Activated CD4-positive, alpha-beta T cell treated with anti-CD3 and anti-CD28 coated beads, Interleukin-10, Interleukin-2, amounts not matched to agents 100 ng/mL and 50 ng/mL, durations not matched to agents 16 hours and 8 hours (primary cell): ENCODE measurements at places on chromosomes 13 and 19.

- peak; percentile 69 for DNase-seq
Measured at GRCh38 chr13:28324181-28324789, 170.6 kb downstream of the FLT1 start.

- DNase-seq, result no peak
Measured at GRCh38 chr19:11921852-11922495, 2.9 kb upstream of the ZNF700 start.

DNA sequence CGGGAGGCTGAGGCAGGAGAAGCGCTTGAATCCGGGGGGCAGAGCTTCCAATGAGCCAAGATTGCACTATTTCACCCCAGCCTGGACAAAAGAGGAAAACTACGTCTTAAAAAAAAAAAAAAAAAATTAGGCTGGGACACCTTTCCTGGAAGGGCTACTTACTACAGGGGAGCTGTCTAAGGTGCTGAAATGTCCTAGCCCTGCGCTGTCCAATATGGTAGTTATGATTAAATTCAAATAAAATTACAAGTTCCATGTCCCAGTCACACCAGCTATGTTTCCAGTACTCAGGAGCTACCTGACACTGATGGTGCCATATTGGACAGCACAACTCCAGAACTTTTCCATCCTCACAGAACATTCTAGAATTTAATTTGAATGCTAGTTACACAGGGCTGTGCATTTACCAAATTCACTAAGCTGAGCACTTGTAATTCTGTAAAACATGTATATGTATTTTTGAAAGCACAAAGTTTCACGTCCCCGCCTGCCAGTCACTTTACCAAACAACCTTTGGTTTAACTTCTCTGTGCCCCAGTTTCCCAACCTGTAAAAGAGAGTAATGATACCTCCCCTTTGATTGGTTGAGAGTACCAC is 9.2 kb upstream of the ZSCAN22 start:
- DNase-seq, result no peak

GRCh38 chr19:4038661-4039423 is 27.9 kb downstream of the ZBTB7A start:
- DNase-seq, result no peak

GRCh38 chr13:78586706-78587105 is 16.6 kb downstream of the POU4F1 start:
- no peak for DNase-seq

DNA sequence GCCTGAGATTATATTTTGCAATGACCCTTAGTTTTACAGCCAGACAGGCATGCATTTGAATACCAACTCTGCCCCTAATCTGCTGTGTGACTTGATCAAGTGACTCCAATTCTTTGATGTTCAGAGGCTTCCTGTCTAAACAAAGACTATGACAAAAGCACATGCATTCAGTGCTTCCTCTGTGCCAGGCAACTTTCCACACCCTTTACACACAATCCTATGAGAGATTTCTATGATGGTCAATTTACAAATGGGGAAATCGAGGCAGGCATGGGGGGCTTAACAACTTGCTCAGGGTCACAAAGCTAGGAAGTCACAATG is 3.7 kb upstream of the LYPD3 start:
- no peak for DNase-seq

DNA sequence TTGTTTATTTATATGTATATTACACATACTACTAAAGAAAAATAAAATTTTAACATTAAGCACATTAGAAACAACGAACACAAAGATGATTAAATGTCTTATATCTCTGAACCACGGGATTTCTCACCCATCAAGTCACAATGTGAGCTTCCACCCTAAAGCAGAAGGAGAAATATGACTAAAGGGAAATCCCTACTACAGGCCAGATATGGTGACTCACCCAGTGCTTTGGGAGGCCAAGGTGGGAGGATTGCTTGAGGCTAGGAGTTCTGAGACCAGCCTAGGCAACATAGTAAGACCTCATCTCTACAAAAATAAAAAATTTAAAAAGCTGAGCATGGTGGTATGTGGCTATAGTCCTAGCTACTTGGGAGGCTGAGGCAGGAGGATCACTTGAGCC is 24.6 kb downstream of the DCT start:
- DNase-seq, result peak; percentile 13

GRCh38 chr19:18408053-18408476 is 10.6 kb upstream of the LRRC25 start:
- no peak for DNase-seq

DNA sequence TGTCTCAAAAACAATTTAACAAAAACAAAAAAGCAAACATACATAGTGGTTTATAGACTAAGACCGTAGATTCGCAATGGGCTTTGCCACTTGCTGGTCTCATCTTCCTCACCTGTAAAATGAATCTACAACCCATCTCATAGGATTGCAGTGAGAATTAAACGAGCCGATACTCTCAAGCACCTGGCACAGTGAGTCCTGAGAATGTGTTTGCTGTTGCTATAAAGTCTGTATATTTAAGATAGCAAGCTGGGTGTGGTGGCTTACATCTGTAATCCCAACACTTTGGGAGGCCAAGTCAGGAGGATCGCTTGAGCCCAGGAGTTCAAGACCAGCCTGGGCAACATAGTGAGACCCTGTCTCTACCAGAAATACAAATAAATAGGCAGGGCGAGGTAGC is 22.5 kb downstream of the EXOC3L2 start:
- no peak for DNase-seq

GRCh38 chr19:55304279-55304978 is 20.6 kb downstream of the BRSK1 start:
- DNase-seq, result peak; percentile 51

DNA sequence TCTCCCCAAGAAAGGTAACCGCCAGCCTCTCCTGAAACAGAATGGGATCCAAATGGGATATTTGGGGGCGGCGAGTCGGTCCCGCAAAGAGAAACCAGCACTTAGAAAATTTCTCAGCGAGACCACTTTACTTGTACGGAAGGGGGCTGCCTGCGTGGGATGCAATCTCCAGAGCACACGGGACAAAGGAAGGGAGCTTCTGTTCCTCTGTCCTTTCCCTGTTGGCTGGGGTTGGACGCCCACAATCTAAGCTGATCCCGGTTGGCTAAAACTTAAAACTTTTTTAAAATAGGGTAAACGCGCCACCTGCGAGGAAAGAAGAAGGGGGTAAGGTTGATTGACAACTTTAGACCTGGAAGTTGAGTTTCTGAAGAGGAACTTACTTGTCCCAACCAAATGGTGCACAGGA is 826 bp upstream of the BSG start:
- peak; percentile 39 for DNase-seq

- peak; percentile 59 for DNase-seq
Measured at GRCh38 chr19:1672038-1672768, 19.8 kb upstream of the TCF3 start.

DNA sequence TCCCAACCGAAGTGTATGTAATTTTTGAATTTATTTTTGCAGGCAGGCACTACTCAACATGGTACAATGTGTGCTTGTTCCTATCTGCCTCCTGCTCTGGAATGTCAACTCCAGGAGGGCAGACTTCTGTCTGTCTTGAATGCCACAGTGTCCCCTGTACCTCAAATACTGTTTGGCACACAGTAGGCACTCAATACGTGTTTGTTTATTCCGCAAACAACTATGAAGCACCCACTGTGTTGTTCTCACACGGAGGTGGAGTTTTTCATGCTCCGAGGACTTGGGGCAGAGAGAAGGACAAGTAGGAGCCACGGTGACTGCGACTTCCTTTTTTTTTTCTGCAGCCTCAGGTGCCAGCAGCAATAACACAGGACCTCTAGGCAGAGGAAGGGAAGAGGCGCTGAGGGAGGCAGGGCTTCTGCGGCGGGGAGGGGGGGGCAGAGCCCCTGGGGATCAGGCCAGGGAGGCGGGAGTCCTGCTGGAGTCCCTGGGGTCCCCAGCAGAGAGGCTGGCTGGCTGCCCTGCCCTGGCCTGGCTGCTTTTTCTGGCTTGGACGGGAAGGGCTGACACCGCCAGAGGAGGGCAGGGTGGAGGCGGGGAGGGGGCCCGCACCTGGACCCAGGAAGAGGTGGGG is 29.3 kb upstream of the TNFAIP8L1 start:
- no peak for DNase-seq

DNA sequence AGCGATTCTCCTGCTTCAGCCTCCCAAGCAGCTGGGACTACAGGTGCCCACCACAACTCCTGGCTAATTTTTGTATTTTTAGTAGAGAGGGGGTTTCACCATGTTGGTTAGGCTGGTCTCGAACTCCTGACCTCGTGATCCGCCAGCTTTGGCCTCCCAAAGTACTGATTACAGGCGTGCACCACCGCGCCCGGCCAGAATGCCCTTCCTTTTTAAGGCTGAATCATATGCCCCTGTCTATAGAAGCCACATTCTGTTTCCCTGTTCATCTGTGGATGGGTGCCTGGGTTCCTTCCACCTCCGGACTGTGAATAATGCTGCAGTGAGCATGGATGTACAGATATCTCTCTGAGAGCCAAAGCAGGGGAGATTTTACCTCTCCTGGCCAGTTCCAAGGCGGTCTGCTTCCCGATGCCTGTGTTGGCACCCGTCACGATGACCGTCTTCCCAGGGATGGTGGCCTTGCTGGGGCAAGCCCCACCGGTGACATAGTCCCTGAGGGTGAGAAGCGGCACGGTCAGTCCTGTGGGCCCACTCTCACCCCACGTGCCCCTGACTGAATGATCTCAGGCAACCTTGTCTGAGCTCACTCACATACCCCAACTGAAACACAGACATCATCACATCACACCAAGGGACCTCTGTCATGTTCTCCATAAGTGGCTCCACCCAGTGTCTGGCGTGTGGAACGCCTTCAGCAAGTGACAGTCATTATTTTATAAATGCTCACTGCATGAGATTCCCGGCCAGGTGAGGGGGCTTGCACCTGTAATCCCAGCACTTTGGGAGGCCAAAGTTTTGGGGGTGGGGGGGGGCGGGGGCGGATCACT is 4.0 kb downstream of the RDH13 start:
- no peak for DNase-seq

- no peak for DNase-seq
Measured at GRCh38 chr13:93037780-93038179, 188.8 kb upstream of the GPC6 start.

DNA sequence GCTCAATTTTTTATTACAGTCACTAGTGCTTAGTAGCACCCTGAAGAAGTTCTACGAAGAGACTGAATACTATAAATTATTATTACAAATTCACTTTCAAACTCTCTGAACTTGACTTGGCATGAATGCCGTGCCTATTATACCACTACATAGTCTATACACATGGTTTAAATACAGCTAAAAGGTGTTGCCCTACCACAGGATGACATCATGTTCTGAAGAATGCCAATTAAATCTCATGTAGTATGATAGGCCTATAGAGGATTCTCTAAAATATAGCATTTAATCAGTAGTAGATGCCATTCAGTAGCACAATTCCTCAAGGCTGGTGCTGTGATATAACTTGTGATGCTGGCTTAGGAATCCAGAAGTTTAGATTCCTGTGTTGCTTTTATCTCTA is 16.7 kb upstream of the POSTN start:
- DNase-seq, result no peak

DNA sequence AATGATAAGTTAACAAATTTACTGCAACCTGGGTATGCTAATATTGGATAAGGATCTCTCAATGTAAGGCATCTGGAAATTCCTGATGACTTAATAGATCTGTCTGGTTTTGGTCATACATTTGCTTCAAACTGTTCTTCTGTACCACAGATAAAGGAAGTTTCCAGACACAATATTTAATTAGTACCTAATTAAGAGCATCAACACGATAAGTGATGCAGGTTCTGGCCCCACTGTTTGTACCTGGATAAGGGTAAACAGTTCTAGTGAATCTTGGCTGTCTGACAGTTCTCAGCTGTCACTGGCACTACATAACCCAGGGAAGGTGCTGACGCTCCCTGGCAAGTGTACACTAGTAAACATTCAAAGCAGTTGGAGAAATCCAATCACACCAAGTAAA is 165.6 kb downstream of the MZT1 start:
- no peak for DNase-seq

- DNase-seq, result peak; percentile 52
Measured at GRCh38 chr13:95494082-95494681, 58.3 kb upstream of the CLDN10 start.

DNA sequence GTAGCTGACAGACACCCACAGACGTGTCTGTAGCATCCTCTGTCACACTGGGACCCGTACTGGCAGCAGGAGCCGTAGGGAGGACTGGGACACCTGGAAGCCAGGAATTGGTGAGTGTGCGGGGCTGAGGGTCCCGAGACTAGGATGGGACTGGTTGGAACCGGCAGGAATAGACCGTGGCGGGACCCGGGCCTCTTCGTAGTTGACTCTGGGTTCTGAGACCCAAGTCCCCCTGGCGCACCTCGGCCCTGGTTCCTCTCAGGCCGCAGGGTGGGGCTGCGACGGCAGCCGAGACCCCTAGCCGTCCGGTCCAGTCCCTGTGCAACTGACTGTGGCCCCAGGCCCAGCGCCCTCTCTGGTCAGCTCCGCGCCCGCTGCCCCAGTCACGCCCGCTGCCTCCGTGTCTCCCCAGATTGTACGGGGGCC is 64.7 kb downstream of the ZNF823 start:
- no peak for DNase-seq

GRCh38 chr13:50539791-50540530 is 303.5 kb downstream of the DLEU7 start:
- DNase-seq, result no peak

DNA sequence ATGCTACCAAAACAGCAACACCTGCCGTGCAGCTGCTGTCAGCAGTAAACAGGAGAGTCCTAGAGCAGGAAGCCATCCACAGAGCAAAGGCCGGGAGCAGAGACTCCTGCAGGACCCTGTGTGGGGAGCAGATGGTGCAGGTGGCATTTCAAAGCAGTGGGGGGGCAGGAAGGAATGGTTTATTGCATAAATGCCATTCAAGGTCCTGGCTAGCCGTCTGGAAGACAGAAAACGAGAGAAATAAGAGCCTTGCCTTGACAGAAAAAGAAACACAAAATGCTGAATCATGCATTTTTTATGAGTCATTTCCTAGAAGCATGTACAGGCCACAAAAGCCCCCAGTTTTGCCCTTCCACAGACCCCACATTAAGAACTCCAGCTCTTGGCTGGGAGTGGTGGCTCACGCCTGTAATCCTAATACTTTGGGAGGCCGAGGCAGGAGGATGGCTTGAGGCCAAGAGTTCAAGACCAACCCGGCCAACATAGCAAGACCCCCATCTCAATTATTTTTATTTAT is 5.4 kb downstream of the RSPH6A start:
- DNase-seq, result peak; percentile 67
